ENCODE measurements at places on chromosomes 5 and 9. TPM values are rescaled to one million over a fixed set of nuclear protein-coding genes. Genes with fewer than 3 reads are reported as not detected.

The BHMT2 gene
- 5.3 TPM for total RNA-seq

The HAVCR1 gene
- total RNA-seq = 0.17 TPM

The KCTD16 gene
- not detected for total RNA-seq

The ZFP37 gene
- total RNA-seq = 0.82 TPM

The PLAC8L1 gene
- total RNA-seq = 0.45 TPM

The CCL27 gene
- total RNA-seq = not detected

The CDKN2B-AS1 gene
- total RNA-seq = 0.17 TPM

The CDH12 gene
- total RNA-seq = not detected

The REEP5 gene
- total RNA-seq = 145 TPM

The SMIM15 gene
- 18.3 TPM for total RNA-seq

The GHR gene
- 11.9 TPM for total RNA-seq

The NADK2 gene
- total RNA-seq = 41.3 TPM

The ACSL6 gene
- 4.4 TPM for total RNA-seq

The DDX41 gene
- total RNA-seq = 29.8 TPM

The SPACA9 gene
- total RNA-seq = 4.4 TPM

The GDA gene
- 2.0 TPM for total RNA-seq

The FBN2 gene
- 10.0 TPM for total RNA-seq

The AK1 gene
- 853 TPM for total RNA-seq

The GFI1B gene
- total RNA-seq = 0.25 TPM

The FBP1 gene
- 1.3 TPM for total RNA-seq

The SNX24 gene
- 19.3 TPM for total RNA-seq

The PCDHA12 gene
- total RNA-seq = not detected

The RAB14 gene
- 57.7 TPM for total RNA-seq

The CCL21 gene
- total RNA-seq = 32.5 TPM

The IL3 gene
- total RNA-seq = not detected

The GABRA6 gene
- total RNA-seq = not detected

The NR4A3 gene
- total RNA-seq = 4.1 TPM

The PAX5 gene
- not detected for total RNA-seq

The COL27A1 gene
- 11.0 TPM for total RNA-seq
